EH (cell line): ENCODE measurements at places on chromosomes 5 and 9.

DNA sequence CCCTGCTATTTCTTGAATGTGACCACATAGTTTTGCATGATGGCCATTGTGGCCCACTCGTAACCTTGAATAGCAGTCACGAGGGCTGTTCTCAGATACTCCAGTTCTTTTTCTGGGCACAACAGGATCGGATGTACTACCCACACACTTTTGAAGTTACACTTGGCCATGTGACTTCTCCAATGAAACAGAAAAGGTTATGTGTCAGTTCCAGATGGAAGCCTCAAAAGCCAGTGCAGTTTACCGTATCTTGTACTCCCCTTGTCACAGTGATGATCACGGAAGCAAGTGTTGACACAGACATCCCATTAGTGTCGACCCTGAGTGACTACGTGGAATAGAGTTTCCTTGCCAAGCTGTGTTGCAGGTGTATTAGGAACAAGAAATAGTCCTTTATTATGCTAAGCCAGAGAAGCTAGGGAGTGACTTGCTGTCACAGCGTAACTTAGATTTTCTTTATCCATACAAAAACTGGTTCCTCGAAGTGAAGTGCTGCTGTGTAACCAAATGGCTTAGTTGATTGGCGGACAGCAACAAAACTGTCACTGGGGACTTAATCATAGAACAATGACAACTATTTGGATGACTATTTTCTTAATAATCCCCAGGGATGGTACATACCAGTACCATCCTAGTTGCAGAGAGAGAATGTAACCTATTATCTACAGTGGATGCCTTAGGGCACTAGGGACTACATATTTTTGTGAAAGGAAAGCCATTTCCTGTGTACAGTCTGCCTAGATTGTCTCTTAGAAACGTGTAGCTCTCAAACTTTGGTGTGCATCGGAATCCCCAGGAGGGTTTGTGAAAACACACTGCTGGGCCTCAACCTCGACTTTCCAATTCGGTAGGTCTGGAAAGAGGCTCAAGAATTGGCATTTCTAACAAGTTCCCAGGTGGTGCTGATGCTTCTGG is 90.1 kb upstream of the DMRT1 start:
- DNase-seq: peak; percentile 89

GRCh38 chr5:74762599-74762998 is 4.3 kb downstream of the GFM2 start:
- DNase-seq: peak; percentile 72

- DNase-seq: peak; percentile 96
Measured at GRCh38 chr5:56350597-56351170, 117.6 kb upstream of the ANKRD55 start.

DNA sequence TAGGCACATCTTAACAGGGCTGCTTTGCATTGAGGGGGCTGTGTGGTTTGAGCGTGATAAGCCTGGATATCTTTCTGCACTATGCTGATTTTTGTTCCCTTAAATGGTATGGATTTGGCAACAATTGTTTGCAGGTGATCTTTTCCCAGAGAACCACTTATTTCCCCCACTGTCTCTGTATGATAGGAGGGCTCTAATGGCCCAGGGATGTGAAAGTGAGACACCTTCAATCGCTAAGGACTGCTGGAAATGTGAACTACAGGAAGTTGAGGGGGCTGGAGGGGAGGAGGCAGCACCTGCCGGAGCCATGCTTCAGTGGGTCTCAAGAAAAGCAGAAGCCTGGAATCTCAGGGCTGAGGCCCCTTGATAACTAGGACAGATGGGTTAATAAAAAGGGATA is 29.4 kb downstream of the SYK start:
- DNase-seq: no peak

DNA sequence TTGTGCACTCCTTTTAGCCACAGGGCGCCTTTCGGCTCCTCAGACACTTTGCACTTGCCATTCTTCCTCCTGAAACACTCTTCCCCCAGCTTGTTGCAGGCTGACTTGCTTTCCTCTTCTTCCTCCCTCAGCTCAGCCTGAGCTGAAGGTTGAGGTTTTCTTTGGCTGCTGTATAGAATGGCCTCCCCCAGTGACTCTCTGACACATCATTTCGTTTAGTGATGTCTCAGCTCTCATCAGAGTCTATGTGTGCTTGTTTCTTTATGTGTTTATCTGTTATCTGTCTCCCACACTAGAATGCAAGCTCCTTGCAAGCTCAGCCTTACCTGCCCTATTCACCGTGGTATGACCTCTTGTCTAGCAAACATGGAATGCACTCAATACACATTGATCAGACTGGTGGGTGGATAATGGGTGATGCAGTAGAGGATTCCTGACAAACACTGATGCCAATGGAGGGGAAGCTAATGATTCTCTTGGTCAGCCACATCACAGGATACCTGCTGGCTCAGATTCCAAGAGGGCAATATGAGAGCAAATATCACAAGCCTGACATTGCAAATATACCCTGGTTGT is 112.9 kb upstream of the STC2 start:
- no peak for DNase-seq

DNA sequence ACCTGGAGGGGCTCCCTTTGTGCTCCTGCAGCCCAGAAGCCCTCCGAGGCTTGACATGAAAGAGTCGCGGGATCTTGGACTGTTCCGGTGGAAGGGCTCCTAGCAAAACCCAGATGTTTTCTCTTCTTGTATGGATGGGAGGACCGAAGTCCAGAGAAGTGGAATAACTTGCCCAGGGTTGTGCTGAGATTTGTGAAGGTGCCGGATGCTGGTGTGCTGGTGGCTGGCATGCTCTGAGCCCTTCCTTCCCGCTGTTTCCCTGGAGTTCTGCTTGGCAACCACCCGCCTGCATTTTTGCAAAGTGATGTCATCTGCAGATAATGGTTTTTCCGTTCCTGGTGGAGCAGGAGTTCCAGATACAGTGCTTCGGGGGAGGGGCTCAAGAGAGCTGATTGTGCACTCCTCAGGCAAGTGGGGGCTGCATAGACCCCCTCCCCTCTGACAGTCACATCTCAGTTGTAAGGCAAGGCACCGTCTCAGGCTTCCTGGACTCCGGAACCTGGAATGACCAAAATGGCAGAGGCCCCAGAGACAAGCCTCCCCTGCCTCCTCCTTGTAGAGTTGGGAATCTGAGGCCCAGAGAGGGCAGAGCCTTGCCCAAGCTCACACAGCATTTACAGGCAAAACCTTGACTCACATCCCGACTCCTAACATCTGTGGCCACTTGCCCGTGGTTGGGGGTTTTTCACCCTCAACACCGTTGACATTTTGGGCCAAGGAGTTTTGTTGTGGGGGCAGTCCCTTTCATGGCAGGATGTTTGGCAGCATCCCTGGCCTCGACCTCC is 157.0 kb downstream of the RGS3 start:
- DNase-seq: peak; percentile 96

- peak; percentile 15 for DNase-seq
Measured at GRCh38 chr9:129383019-129383560, 205.0 kb upstream of the IER5L start.

GRCh38 chr5:139745800-139746690 is 49.6 kb upstream of the PSD2 start:
- peak; percentile 86 for DNase-seq

DNA sequence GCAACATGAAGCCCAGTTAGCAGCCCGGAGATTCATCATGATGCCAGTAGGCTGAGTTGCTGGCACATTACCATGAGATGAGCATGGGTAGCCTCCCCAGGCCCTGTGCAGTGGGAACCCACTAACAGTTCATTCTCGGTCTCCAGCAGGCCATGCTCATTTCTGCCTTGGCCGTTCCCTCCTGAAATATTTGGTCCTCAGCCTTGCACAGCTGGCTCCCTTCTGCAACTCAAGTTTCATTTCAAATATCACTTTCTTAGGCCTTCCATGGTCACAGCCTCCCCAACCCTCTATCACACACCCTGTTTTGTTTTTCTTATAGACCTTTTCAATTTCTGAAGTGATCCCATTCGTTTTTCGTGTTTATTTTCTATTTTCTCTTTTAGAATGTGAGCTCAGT is 125.4 kb upstream of the VLDLR start:
- no peak for DNase-seq

DNA sequence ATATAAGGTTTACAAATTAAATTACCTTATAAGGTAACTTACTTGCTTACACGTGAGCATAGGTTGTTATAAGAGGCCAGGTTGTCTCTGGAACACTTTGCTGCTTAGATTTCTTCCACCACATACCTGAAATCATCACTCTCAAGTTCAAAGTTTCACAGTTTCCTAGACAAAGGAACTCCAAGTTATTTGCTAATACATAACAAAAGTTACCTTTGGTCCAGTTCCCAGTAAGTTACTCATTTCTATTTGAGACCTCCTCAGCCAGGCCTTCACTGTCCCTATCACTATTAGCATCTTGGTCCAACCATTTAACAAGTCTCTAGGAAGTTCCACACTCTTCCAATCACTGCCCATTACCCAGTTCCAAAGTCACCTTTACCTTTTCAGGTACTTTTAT is 18.5 kb upstream of the UGT3A1 start:
- no peak for DNase-seq

GRCh38 chr5:9512457-9512856 is 33.4 kb downstream of the SEMA5A start:
- DNase-seq: peak; percentile 67

DNA sequence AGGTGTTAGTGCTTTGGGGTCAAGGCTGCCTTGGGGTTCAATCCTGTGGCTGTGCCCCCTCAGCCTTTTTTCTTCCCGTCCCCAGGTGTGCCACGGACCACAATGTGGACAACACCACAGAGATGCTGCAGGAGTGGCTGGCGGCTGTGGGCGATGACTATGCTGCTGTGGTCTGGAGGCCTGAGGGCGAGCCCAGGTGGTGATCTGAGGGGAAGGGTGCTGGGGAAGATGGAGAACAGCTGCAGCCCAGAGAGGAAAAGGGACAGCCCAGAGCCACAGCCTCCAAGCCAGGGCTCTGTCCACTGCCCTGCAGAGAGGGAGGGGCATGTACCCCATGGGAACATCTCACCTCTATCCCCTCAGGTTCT is 2.1 kb downstream of the CERCAM start:
- DNase-seq: no peak

DNA sequence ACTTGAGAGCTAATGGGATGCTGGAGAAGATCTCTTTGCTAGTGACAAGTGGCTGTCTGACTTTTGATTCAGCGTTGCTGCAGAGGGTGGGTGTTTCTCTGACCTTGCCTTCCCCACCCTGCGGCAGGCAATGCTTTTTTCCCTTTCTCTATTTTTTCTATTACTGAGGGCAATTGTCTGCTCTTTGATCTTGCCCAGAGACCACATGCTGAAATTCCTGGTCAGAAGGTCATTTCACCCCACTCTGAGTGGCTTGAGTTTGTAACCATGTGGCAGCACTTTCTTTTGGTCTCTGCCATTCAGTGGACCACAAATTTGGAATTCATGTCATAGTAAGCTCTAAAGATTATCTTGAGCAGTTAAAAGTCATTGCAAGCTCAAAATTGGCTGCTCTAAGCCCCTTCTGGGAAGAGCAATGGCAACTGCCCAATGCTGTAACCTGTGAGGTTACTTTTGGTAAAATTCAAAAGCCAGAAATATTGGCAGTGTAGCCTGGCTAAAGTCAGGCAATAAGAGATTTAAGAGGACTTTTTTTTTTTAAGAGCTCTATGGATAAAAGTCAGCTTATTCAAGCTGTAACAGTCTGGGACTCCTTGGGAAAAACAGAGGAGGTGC is 30.4 kb upstream of the MTMR12 start:
- no peak for DNase-seq

GRCh38 chr5:96133341-96134079 is 171.9 kb upstream of the ELL2 start:
- DNase-seq: peak; percentile 80

DNA sequence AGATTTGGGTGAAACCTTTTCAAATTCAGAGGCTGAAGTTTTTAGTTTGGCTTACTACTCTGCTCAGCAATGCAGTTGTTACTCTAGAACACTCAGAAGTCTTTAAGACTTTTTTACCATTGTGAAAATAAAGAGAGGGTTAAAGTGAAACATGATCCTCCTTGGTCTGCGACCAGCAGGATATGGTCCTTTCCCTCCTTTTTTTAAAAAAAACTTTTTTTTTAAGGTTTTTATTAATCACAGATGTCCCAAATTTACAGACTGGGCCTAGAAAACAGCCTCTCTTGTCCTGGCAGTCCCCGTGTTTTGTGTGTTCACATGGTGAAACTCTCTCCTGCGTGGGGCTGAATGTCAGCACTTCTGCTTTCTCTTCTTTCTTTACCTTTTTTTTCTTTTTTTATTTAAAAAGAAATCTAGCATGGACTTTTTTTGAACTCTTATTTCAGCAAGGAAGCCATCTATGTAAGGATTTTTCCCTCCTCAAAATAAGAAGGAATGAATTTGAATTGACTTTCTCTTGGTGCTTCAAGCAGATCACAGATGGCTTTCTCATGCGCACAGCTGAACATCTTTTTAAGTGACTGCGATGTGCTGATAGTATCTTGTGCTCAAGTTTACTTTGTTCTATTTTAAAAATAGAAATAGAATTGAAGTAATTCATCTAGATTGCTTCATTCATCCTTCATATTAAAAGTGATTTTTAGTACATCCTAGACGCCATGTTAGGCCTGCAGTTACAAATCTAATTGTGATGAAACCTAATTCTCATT is 128.7 kb upstream of the OTULINL start:
- DNase-seq: peak; percentile 84

DNA sequence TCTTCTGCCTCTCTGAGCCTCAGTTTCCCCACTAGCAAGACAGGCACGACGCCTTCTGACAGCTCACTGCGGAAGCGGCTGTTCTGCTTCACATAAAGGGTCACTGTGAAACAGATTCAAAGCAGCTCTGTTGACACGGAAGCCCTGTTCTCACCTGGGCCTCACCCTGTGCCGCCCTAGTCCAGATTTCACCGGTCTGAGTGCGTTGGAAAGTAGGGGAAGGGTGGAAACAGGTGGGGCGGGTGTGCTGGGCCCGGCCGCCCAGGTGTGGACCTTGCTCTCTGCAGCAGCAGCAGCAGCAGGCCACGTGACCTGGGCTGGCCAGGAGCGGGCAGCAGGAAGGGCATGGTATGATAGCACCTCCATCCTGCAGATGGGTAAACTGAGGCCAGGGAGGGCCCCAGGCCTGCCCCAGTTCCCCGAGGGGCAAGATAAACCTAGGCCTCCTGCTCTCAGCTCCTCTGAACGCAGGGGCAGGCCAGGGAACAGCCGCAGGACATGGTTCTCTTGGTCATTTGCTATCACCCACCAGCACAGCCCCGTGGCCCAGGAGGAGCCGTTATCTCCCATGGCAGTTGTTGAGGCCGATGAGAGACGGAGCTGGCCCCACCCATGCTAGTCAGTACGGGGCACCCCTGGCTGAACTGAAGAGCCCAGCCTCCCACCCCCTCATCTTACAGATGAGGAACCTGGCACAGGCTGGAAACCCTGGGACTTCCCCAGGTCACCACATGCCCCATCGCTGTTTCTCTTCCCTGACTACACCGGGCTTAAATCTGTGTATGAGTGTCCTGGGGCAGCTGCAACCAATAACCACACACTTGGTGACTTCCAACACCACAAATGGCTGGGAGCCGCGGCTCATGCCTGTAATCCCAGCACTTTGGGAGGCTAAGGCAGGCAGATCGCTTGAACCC is 12.1 kb downstream of the PTGES2 start:
- DNase-seq: no peak

- peak; percentile 83 for DNase-seq
Measured at GRCh38 chr5:39178171-39178570, 41.2 kb downstream of the FYB1 start.

- no peak for DNase-seq
Measured at GRCh38 chr5:66582499-66583165, 13.6 kb upstream of the MAST4 start.
